Activated T-helper 1 cell treated with Interleukin-2 at 50 U/mL for 16 hours (primary cell): ENCODE measurements at places on chromosomes 7 and 10.

DNA sequence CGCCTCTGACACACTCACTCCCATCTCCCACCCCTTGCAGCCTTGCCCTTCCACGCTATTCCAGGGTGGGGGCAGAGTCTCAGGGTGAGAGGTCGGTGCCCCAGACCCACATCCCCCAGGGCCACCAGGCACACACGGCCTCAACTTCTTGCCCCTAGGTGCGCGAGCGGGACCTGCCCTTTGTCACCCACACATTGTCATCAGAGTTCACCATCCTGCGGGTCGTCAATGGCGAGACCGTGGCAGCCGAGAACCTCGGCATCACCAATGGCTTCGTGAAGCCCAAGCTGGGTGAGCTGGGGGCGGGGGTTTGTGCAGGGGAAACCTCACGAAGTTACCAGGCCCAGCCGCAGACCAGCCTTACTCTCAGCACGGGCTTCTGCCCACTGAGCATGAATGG is 53.3 kb downstream of the CASTOR2 start:
- no peak for DNase-seq

DNA sequence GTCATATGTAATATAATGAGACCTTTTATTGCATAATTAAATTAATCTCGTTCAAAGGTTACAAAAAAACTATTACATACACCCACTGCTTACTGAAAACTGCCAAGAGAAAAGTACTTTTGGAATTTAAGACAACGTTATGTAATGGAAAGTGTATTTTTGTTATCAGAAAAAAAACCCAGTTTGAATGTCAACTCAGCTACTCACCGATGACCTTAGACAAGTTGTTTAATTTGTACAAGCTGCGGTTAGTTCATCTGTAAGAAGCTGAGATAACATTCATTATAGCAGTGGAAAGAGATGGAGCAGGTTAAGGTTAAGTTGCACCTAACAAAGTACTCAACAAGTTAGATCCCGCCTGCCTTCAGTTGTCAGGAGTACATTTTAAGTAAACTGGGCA is 1.1 kb downstream of the PSMA2 start:
- no peak for DNase-seq

- DNase-seq, result no peak
Observed at GRCh38 chr7:140674899-140675701, 2.4 kb downstream of the ADCK2 start.

DNA sequence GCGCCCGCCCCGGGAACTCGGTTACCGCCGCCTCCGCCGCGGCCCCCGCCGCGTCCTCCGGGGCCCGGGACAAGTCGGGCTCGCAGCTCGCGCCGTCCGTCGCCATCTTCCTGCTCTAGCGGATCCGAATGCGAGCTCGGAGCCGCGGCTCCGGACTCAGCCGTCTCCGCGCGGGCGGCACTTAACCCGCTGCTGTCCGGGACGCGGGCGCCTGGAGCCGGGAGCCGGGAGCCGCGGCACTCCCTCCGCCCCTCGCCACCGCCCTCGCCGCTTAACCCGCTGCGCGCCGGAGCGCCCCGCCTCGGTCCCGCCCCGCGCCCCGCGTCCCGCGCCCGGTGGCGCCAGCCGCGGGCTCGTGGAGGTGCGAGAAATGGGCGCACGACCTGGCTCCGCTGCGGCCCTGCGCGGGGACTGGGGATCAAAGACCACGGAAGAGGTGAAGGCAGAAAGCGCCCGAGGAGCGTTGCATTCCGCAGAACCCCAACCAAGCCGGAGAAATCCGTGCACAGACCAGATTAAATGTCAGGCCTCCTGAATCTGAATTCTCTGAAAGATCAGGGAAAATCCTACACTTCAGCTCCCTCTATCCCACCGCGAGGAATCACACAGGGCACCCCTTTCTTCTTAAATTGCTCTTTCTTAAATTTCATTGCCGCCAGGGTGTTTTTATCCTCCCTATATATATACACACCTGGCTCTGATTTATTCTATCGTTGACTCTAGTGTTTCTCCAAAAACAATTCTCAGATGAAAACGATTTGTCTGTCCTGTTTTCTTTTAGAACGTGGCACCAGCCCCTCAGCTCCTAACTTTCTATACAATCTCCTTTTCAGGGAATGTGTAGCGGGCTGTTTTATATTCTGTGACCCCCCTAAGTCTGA is at the start of gene CTTNBP2:
Gene CTTNBP2 (minus strand): TSS at position 132 of the 881 bp plus-strand sequence. CDS start 26 bp downstream, at position 106.
- no peak for DNase-seq

- DNase-seq, result no peak
Observed at GRCh38 chr10:84176351-84176750, 2.8 kb downstream of the GPR15LG start.

DNA sequence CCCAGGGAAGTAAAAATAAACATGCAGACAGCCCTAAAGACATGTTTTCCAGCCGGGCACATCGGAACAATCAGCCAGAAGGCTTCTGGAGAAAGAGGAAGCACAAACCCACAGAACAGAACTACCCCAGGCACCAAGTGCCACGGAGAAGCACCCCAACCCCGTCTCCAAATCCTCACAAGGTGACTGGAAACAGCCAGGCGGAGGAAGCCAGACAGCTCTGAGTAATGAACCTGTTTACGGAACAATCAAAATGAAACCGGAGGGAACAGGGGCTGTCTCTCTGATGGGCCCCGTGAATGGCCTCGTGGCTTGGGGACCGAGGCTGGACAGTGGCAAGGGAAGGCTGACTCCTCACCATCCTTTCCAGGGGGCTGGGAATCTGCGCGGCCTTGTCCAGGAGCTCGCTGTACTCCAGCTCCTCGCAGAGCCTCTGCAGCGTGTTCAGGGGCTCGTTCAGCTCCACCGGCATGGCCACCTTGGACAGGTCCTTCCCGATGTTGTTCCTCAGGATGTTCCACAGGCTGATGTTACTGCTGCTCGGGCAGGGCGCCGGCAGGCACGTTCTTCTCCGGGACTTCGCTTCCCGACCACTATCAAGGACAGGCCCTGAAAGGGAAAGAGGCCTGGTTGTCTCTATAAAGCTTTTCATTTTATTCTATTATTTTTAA is 77.0 kb upstream of the GSDME start:
- DNase-seq, result no peak

GRCh38 chr7:27199849-27200760 is at the start of gene HOXA13:
Gene HOXA13 (minus strand): TSS chr7:27200091. CDS start chr7:27200077, 14 bp downstream.
- DNase-seq, result no peak

DNA sequence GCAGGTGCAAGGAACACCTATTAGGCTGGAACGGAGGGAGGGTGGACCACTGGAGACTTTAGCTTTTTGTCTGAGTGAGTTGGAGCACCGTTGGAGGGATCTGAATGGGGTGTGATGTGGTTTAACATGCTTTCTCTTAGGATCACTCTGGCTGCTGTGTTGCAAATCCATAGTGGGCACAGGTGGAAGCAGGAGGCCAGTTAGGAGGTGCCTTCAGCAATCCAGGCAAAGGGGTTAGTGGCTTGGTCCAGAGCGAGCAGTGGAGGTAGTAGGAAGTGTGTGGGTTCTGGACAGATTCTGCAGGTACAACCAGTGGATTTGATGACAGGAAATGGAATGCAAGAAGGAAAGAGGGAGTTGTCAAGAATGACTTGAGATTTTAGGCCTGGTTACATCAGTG is 95.0 kb downstream of the MMRN2 start:
- DNase-seq, result no peak

DNA sequence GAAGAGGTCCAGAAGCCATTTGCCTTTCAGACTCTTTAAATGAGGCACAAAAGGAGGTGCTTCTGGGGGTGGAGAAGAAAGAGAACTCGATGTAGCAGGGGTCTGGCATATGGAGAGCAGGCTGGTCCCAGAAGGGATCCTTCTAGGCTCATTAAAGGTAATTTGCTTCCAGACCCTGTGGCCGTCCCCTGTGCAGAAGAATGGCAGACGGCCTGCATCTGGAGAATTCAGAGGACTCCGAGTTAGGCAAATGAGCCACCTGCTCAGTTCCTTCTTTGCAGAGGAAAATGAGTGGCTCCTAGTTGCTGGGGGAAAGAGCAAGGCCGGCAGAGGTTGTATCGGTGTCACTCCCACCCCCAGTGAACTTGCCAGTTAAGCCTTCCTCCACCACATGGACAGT is 73.8 kb upstream of the FAM180A start:
- DNase-seq, result no peak

DNA sequence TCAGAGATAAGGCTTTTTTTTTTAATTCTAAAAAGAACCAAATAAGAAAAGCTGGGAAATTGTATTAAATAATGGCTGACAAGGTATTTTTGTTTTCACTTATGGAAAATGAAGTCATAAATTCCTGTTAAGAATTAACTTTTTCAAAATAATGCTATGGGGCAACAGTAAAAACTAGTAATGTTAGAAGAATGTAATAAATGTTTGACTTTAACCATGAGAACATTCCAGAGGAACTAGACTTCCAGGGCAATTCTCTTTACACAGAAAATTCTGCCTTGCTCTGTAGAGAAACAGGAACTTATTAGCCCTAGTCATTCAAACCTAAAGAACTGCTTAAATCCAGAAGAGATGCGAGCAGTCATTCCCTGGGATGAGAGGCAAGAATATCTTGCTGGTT is 571.1 kb downstream of the IPMK start:
- no peak for DNase-seq

DNA sequence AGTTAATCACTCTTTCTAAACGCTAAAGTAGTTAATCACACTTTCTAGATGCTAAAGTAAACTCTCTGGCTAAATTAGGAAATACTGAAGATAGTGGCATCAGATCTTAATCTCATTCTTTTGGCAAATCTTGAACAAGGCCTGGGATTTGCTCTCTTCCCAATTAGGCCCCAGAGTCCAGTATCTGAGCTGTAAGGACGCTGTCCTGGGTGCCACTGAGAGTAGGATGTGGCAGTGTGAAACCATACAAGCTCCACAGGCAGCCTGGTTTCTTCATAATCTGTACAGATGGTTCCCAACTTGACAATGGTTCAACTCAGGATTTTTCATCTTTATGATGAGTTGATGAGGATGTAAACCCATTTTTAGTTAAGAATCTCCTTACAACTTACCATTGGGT is 36.9 kb downstream of the GRB10 start:
- DNase-seq, result no peak

DNA sequence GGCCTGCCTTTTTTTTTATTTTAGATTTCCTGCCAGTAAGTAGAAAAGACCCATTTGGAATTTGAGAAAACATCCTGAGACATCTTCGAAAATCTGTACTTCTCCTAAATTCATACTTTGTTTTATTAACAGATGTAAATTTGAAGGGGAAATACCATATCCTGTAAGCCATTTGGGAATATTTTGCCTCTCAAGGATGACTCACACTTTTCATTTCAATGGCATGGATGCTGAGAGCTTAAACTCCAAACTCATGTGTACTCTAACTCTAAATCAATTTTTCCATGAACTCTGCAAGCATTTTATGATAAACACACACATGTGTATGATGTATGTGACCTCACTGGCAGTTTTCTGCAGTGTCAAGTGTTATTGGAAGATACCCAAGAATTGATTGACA is 89.0 kb downstream of the SEMA3A start:
- DNase-seq, result no peak

DNA sequence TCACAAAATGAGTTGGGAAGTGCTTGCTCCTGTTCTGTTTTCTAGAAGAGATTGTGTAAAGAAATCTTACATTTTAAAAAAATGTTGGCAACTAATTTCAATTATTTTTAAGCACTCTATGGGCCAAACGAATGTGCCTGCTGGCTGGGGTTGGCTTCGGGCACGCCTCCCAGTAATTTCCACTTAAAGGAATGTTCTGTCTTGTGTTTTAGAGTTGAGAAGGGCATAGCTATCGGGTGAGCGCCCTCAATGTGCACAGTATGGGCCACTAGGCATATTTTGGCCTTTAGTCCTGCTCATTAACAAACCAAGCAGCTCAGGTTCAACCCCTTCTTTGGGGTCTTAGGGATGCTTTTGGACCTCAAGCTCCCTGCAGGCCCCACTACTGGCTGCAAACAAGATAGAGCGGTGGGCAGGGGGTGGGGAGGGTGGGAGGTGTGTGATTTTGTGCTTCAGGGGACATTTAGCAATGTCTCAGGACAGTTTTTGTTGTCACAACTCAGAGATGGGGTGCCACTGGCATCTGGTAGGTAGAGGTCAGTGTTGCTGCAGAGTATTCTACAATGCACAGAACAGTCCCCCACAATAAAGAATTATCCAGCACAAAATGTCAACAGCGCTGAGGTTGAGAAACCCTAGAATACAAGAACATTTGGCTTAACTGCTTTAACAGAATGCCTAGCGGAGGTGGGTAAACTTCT is 40.7 kb downstream of the TACC2 start:
- DNase-seq, result no peak

GRCh38 chr7:97845622-97846203 is 26.5 kb downstream of the ASNS start:
- no peak for DNase-seq
